SJSA1 (cell line): ENCODE measurements at places on chromosomes 5 and 9. TPM values are rescaled to one million over a fixed set of nuclear protein-coding genes. Genes with fewer than 3 reads are reported as not detected.

GLRA1 gene
- total RNA-seq = not detected in 2 replicates

PHF2 gene
- total RNA-seq = 14.3 and 19.9 TPM in 2 replicates

SLC6A19 gene
- total RNA-seq = 0.03 TPM in 1 of 2 replicates, not detected in the other

- no peak for DNase-seq
Measured at GRCh38 chr5:76451031-76451701, 48.1 kb downstream of the IQGAP2 start.

GRCh38 chr9:136412962-136413361 is 2.5 kb downstream of the PMPCA start:
- no peak for DNase-seq

DNA sequence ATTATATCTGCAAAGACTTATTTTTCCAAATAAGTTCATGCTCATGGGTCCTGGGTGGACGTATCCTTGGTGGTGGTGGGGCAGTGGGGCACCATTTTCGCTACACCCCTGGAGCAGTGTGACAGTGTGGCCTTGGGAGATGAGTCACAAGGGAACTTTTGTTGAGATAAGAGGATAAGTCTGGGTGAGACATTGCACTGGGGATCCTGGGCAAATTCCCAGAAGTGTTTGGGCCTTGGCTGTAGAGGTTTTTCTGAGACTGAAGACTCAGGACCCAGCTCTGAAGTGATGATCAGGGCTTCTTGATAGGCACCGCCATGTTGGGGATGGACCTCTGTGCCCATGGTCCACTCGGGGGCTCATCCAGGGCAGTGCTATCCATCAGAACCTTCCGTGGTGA is 149.4 kb downstream of the MACROH2A1 start:
- DNase-seq = peak; percentile 48

- DNase-seq = no peak
Measured at GRCh38 chr9:91066856-91067255, 265.2 kb downstream of the SYK start.

- DNase-seq = no peak
Measured at GRCh38 chr5:34813509-34813908, 25.5 kb upstream of the TTC23L start.

DNA sequence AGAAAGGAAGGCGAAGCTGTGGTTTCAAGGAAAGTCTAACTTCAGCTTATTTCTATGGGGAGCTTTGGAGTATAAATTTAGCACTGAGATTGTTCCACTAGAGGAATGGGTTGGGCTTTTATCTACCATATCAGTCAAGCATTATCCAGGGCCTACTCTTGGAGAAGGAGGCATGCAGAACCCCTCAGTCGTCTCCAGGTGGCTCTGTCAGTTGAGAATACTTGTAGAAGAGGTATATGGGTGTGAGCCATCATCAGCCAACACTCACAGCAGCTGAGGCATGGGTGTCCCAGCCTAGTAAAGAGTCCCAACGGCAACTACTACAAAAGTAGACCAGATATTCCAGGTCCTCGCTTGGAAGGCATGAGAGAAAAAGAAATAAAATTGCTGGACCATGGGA is 548.5 kb upstream of the GRAMD2B start:
- DNase-seq = no peak
